ENCODE measurements at places on chromosomes 2 and 18.

- no peak for DNase-seq
These were observed 12.5 kb downstream of the VAPA start for GRCh38 chr18:9926223-9926894.

GRCh38 chr2:222969491-222969890 lies 82.5 kb upstream of the KCNE4 start:
- DNase-seq, result no peak

DNA sequence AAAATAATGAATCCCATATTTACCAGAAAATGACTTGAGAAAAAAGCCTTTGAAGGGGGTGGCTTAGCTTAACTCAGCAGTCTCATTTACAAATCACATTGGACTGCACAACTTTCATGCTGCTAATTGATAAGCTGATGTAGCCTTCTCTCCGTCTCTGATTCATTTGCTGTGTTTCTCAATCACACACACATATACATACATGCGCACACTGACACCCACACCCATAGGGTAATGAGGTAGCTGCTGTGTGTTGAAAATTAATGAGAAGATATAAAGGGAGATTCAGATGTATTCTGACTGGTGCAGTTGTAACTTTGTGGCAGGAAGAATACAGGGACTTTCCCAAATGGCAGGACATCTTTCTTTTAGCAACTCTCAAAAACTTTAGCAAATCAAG lies 141.9 kb upstream of the GCFC2 start:
- no peak for DNase-seq

GRCh38 chr2:205187731-205188130 lies 494.6 kb upstream of the NRP2 start:
- DNase-seq, result no peak

All from stimulated activated CD4-positive, alpha-beta T cell treated with anti-CD3 and anti-CD28 coated beads, Interleukin-2, amount 100 ng/mL, for 24 hours (primary cell).